NCI-H345 (cell line): ENCODE measurements at places on chromosomes 16 and 17.

GRCh38 chr16:6641091-6641490, 691.6 kb upstream of the RBFOX1 start:
- DNase-seq, result no peak

DNA sequence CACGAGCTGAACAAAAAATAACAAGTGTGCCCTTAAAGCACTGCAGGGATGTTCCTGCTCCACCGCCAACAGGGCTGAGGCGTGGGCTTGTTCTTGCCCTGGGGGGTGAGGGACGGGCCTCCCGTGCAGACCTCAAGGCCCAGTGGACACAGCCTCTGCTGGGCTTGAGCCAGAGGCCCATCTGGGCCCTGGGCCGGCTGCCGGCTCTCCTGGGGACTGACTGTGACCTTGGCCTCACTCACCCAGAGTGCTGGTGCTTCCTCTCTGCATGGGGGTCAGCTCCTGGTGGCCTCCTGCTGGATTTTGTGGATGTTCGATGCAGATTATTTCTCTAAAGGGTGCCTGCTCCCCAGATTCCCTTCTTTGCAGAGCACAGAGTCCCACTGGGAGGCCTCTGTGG, 54.2 kb upstream of the CDR2 start:
- no peak for DNase-seq

DNA sequence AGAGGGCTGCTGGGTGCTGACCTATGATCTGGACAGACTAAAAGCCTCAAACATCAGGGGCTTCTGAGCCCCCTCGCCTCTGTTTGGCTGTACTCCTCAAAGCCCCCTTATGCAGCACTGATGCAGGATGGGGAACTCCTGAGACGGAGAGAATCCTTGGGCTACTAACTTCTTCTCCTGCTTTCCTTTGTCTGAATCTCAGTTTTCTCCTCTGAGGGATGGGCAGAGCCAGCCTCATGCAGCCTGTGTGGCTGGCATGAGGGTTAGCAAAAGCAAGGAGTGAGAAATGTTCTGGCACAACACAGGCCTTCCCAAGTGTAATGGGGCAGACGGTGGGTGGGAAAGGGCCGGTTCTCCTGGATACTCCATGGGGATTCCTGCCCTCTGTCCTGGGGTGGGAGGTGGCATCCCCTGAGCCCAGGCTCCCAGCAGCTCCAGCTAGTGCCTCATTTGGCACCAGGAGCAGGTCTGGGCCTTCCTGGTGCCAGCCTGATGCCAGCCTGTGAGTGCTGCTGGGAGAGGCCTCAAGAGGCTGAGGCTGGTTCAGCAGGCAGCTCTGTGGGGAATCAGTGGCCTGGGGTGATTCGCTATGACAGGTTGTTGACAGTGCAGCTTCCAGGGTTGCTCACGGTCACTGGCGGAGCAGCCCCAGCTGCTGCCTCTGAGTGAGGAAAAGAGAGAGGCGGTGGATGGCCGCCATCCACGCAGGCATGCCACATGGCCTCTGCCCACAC, 4.0 kb upstream of the BRD7 start:
- peak; percentile 38 for DNase-seq

DNA sequence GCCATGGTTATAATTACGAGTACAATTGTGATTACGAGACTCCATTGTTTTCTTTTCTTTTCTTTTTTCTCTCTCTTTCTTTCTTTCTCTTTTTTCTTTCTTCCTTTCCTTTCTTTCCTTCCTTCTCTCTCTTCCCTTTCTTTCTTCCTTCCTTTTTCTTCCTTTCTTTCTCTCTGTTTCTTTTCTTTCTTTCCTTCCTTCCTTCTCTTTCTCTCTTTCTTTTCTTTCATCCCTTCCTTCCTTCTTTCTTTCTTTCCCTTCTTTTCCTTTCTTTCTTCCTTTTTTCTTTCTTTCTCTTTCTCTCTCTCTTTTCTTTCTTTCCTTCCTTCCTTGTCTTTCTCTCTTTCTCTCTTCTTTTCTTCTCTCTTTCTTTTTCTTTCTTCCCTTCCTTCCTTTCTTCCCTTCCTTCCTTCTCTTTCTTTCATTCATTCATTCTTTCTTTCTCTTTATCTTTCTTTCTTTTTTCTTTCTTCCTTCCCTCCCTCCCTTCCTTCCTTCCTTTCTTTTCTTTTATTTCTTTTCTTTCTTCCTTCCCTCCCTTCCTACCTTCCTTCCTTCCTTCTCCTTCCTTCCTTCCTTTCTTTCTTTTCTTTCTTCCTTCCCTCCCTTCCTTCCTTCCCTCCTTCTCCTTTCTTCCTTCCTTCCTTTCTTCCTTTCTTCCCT, 14.1 kb upstream of the NTN1 start:
- DNase-seq, result no peak

GRCh38 chr16:9091867-9092281, 430 bp downstream of the HAPSTR1 start:
- peak; percentile 29 for DNase-seq

DNA sequence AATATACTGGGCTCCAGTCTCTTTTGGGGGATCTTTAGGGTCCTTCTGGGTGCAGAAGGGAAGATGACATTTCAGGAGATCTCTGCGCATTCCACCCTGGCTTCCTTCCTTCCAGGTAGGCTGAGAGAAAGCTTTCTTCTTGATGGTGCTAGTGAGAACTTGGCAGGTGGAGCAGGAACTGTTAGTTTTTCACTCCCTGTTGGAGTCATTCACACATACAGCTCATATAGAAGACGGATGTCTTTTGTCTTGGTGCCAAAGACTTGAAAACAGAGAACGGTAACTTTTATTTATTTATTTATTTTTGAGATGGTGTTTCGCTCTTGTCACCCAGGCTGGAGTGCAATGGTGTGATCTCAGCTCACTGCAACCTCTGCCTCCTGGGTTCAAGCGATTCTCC, 43.9 kb downstream of the PITPNC1 start:
- no peak for DNase-seq

GRCh38 chr17:78140169-78141051, 5.8 kb upstream of the C17orf99 start:
- peak; percentile 93 for DNase-seq

DNA sequence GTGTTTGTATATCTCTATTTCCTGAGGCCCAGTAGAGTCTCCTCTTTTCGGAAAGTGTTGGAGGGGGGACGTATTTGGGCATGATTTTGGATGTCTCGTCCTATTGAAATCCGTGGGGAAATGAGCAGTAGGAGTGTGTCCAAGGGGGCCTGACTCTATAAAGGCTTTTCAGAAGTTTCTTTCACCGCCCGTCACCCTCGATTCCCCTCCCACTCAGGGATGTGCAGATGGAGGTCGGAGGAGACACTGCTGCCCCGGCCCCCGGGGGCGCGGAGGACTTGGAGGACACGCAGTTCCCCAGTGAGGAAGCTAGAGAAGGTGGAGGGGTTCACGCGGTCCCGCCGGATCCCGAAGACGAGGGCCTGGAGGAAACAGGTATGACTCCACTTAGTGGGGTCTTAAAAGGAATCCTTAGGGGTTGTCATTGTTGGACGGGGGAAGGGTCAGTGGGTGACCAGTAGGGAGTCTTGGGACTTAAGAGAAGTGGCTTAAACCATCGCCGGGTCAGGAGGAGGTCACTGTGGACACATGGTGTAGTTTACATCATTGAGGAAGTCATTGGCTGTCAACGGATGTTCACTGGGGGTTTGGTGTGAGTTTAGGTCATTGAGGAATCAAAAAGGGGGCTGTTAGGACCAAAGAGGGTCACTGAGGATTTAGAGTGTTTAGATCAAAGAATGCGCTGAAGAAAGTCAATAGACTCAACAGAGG, 424 bp downstream of the MON1B start:
- no peak for DNase-seq

DNA sequence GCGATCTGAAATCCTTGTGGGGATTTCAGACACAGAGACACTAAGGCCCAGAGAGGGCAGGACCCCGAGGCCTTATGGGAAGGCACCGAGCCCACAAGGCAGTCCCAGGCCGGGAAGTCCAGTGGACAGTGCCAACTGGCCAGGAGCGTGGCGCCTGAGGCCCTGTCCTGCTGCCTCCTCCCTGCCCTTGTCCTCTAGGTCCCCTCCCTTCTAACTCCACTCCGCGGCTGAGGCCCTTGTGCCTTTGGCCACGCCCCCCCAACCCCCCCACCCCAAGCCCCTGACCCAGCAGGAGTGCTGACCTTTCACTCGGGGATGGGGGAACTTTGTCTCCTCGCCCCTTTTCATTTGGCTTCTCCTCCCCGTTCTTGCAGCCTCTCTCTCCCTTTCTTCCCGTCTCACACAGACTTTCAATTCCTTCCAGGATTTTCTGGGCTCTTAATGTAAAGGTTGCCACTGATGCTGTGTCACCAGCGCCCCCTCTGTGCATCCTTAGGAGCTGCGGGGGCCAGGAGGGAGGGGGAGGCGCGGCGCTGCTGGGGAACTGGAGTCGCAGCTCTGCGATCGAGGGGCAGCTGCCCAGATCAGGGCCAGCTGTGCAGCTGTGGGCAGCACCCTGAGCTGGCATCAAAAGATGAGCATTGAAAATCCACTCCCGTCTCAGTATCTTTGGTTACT, 29.1 kb downstream of the CRHR1 start:
- DNase-seq, result no peak

DNA sequence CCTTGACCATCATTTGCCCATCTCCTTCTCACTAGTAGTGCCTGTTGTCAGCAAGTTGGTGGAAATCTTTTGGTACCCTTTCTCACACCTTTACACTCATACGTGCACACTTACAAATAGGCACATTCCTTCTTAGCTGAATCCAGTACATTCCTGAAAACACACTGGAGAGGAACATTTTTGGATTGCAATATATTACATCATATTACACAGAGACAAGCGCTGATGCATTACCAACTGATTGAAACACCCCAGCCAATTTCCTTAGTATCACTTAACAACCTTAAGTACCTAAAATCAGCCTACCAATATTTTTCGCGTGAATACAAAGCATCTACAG, 64.1 kb downstream of the PLCG2 start:
- no peak for DNase-seq

- DNase-seq, result no peak
These were observed 171.5 kb downstream of the PARN start for GRCh38 chr16:14458576-14458975.
